ENCODE measurements at places on chromosomes 5 and 9.

- DNase-seq: no peak
Measured at GRCh38 chr5:1819458-1819857, 18.3 kb downstream of the NDUFS6 start.

GRCh38 chr5:113336975-113337374 lies 97.8 kb downstream of the TSSK1B start:
- no peak for DNase-seq

DNA sequence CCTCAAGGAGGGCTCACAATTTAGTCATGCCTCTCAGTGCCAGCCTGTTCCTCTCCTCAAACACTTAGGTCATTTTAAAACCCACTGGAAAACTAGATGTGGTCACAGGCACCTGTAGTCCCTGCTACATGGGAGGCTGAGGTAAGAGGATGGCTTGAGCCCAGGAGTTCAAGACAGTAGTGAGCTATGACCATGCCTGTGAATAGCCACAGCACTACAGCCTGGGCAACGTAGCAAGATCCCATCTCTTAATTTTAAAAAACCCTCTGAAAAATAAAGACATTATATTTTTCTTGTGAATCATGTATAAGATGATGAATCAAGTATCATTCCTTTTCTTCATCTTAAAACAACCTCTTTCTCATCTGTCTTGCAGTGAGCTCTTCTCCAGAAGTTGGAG lies 45.8 kb downstream of the KLF4 start:
- DNase-seq: no peak

GRCh38 chr9:107261106-107261505 lies 22.0 kb upstream of the RAD23B start:
- DNase-seq: no peak

- DNase-seq: no peak
Measured at GRCh38 chr9:130472184-130472705, 27.5 kb downstream of the ASS1 start.

DNA sequence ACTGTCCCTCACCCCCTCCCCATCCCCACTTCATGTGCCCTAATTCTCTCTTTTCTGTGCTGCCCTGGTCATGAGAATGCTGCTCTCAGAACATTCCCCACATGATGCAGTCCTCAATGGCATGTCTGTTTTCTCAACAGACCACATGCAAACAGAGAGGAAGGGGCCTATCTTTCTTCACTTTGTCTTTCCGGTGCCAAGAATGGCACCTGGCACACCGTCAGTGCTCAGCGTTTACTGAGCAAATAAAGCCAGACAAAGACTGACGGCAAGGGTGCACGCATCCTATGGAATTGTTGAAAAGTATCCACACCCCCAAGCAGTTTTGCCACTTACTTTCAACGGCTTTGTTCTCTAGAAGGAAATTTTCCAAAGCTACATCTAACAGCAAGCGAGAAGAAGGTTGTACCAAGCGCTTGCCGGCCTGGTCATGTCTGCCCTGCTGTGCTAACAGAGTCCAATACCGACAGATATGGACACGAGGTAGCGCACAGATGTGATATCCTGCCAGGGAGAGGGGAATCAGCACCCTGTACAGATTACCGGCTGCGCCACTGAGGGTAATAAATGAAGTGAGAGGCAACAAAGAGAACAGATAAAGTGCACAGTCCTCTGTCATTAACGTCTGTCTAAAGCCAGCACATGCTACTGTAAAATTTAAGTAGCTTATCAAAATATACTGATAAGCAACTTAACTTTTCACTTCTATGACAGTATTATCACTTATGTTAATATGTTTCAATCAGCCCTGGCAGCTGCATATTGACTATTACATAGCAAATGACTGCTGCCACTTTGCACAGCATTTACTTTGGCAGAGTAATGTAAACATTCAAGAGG lies 251.7 kb downstream of the DENND1A start:
- DNase-seq: no peak

DNA sequence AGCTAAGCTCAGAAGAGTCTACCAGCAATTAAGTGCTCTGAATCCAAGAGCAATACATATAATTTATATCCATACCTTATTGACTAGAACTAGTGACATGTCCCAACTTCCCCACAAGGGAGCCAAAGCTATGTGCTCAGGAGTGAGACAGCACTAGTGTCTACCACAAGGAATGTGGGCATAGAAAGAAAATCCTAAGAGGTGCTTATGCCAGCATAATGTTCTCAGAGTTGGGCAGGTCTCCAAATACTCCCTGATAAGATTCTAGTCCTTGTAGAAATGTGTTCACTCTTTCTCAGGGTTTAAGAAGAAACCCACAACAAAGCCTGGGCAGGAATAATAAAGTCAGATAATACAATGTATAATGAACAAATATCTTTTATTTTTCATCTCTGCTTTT lies 275.1 kb downstream of the BRINP1 start:
- DNase-seq: no peak

- DNase-seq: no peak
Measured at GRCh38 chr9:89080193-89080592, 88.9 kb downstream of the S1PR3 start.

DNA sequence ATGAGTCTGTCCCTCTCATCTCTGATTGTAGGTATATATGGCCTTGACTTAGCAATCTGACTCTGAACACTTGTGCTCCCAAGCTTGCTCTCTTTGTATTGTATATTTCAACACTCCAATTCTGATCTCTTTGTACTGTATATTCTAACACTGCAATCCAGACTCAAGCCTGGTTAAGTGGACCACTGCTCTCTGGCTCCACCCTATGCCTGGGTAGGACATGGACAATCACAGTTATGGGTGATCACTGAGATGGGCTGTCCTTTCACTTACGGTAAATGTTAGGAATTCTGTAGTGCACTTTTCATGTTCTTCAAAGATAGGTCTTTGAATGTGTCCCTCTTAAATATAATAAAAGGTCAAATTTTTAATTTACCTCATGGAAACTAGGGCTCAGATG lies 165.1 kb downstream of the TLR4 start:
- DNase-seq: no peak

- no peak for DNase-seq
Measured at GRCh38 chr9:96721303-96721702, 56.6 kb downstream of the ZNF510 start.

DNA sequence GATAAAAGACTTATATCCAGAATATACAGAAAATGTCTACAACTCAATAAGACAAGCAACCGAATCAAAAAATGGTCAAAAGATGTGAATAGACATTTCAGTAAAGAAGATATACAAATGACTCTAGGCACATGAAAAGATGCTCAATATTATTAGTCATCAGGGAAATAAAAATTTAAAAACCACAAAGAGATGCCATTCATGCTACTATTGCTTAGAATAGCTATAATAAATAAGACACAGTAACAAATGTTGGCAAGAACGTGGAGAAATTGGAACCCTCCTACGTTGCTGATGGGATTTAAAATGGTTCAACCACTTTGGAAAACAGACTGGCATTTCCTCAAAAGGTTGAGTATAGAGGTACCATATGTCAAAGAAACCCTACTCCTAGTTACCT lies 39.8 kb downstream of the POLK start:
- no peak for DNase-seq

- DNase-seq: no peak
Measured at GRCh38 chr9:134125413-134126095, 10.3 kb upstream of the WDR5 start.

DNA sequence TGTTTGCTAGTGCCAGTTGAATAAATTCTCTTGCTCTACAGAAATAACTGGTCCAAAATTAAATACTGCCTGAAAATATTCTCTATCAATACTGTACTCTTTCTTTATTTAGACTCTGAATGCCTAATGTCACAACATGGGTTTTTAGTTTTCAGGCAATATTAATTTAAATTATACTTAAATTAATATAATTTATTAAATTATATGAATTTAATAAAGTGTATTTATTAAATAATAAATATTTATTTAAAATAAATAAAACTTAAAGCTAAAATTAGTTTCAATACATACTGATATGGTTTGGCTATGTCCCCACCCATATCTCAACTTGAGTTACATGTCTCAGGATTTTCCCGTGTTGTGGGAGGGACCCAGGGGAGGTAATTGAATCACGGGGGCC lies 146.0 kb downstream of the PRR16 start:
- no peak for DNase-seq

DNA sequence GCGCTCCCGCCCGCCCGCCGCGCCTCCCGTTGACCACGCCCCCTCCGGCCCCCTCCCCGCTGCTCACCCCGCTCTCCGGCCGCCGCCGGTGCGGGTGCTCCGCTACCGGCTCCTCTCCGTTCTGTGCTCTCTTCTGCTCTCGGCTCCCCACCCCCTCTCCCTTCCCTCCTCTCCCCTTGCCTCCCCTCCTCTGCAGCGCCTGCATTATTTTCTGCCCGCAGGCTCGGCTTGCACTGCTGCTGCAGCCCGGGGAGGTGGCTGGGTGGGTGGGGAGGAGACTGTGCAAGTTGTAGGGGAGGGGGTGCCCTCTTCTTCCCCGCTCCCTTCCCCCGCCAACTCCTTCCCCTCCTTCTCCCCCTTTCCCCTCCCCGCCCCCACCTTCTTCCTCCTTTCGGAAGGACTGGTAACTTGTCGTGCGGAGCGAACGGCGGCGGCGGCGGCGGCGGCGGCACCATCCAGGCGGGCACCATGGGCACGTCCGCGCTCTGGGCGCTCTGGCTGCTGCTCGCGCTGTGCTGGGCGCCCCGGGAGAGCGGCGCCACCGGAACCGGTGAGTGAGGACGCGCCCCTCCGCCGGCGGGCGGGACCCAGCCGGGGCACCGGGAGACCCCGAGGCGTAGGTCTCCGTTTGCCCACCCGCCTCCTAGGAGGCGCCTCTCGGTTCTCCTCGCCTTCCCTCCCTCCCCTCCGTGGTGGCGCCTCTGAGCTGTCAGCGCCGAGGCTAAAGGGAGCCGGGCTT lies at the start of gene VLDLR:
TSS of gene VLDLR (plus strand) at position 66 of the 739 bp plus-strand sequence. CDS start at position 469, 403 bp downstream.
- DNase-seq: peak; percentile 7

- peak; percentile 48 for DNase-seq
Measured at GRCh38 chr5:40390281-40391149, 289.2 kb upstream of the PTGER4 start.

- no peak for DNase-seq
Measured at GRCh38 chr9:4138180-4138579, 161.7 kb downstream of the GLIS3 start.

- no peak for DNase-seq
Measured at GRCh38 chr5:103093727-103094126, 26.2 kb downstream of the GIN1 start.

GRCh38 chr5:68253624-68254585 lies 38.3 kb downstream of the PIK3R1 start:
- no peak for DNase-seq

DNA sequence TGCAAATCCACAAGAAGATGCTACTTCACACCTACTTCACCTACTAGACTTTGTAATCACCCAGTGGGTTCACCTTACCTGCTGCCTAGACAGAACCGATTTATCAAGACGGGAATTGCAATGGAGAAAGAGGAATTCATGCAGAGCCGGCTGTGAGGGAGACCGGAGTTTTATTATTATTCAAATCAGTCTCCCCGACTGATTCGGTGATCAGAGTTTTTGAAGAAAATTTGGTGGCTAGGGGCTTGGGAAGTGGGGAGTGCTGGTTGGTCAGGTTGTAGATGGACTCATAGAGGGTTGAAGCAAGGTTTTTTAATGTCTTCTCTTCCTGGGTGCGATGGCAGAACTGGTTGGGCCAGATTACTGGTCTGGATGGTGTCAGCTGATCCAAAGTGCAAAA lies 23.4 kb downstream of the SFXN1 start:
- DNase-seq: no peak

- DNase-seq: no peak
Measured at GRCh38 chr9:15133488-15133887, 173.5 kb downstream of the TTC39B start.

DNA sequence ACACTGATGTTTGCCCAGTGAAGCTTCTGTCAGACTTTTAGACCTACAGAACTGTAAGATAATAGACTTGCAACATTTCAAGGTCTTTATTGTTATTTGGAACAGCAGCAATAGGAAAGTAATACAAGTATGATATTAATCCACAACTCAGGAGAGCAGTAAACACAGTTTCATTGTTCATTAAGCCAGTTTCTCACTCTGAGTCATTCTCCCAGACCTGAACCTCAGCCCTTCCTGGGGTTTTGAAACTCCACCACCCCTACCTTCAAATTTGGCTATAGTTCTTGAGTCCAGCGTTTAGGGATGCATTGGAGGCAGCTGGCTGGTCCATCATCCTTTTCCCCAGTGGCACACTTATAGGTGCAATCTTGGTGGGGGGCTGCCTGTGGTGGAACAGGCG lies 203.2 kb downstream of the RAB3C start:
- DNase-seq: no peak

DNA sequence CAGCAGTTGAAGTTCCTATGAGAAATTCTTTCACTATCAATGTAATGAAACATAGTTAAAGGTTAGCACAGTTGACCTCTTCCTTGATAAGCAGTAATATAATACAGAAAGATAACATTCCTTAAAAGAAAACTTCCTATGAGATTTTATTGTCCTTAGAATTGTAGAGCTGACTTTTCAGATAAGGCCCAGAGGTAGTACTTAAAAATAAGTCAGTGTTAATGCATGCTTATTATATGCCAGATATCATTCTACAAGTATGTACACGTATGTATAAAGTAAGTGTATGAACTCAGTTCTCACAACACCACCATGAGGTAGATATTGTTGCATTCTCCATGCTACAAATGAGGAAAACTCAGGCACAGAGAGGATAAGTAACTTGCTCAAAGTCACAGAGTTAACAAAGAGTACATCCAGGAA lies 15.3 kb downstream of the AP3S1 start:
- no peak for DNase-seq

DNA sequence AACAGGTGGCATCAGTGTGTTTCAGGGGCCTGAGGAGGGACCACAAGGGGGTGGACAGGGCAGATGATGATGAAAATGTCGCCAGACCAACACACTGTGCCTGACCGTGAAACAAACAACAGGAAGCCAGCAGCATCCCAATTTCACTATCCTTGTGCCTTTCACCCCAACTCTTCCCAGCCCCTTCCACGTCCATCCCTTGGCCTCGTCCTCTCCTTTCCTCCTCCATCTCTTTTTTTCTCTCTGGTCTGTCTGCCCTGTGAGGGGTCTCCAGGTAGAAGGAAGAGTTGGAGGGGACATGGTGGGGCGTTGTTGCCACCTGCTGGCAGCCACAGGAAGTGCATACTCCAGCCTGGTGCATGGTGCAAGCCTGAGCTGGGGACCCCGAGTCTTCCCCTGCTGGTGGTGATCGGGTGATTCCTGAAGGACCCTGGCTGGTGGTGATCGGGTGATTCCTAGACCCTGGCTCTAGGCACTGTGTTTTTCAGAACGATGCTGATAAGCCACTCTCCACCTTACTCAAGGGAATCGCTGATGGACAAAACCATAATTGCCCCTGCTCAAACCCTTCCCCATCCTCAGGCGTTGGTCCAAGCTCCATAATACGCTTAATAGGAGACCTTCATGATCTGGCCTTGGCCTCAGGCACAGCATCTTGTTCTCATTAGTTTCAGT lies 21.7 kb upstream of the NSD1 start:
- DNase-seq: peak; percentile 38

- DNase-seq: no peak
Measured at GRCh38 chr9:74281674-74282073, 215.5 kb upstream of the RORB start.

DNA sequence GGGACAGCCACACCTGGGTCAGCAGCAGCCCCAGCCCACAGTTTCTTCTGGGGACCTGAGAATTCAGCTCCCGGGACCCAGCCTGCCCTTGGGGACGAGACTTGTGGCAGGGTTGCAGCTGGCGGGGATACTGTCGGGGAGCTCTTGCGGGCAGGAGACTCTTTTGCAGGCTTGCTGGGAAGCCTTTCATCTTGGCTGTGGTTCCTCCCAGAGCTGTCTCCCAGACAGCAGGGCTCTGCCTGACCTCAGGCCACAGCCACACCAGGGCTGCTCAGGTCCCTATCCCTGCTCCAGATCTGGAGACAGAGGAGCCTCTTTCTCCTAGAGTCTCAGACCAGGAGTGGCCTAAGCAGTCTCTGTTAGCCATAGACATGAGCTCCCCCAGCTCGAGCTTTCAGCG lies 4.7 kb upstream of the MYMK start:
- no peak for DNase-seq

Data from CD8-positive, alpha-beta memory T cell (primary cell).